ENCODE measurements at places on chromosomes 1 and 21.

DNA sequence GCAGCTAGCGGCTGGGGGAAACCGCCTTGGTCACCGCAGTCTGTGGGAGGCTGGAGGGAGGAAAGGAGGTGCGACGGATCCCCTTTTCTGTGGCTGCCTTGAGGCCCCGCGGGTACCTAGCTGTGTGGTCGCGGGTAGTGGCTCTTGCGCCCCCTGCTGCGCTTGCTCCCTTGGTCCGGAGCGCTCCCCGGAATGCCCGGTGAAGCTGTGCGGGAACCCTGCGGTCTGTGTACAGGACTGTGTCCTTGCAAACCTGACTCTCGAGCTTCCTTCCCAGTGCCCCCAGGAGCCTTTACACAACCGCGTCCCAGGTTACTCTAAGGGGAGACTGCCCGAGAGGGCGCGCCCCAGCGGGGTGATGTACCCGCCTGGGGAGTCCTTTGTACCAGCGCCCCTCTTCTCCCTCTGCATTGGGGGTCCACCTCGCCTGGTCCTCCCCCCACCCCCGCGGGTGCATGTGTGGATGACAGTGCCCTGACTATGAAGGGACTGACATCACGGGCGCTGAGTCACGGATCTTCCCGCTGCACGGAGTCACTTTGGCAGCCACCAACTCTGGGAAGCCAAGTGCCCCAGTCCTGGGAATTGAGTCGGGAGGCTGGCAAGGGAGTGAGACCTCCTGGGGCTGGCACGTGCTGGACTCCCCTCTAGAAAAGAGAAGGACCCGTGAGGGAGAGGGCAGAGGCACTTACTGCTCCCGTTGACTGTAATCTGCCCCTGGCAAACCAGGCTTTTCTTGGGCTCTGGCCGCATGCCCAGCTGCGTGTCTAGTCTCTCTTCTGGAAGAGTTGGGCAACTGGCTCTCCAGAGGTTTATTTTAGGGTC lies 816 bp downstream of the IL6R start:
- no peak for DNase-seq

DNA sequence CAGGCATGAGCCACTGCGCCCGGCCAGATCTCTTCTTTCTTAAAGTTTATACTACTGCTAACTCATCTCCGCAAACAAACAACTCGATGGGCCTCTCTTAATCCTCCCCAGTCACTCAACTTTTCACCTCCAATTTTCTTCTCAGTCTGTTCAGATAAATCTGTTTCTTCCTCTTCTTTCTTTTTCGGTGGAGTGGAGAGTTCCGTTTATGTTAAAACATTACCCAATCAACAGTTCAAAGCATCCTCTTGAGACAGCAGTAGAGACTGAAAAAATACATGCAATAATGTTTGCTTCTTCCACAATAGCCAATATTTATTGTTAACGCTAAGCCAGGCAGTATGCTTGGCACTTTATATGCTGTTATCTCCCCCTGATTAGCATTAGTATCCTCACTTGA lies 1.4 kb upstream of the ANKRD13C start:
- DNase-seq = no peak

DNA sequence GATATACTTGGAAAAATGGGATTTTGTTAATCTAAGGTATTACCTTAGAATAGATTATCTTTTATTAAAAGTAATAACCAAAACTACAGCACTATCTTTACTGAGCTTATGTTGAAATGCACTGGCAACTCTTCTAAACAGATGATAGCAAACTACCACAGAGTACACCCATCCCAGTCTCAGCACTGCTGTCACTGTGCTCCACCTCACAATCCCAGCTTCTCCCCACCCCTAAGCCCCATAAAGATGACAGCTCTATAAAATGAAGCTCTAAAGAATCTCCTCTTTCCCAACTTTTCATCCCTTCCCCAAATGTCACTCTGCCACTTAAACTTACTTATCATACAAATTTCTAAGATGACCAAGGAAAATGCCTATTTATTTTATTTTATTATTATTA lies 6.4 kb downstream of the DSTYK start:
- no peak for DNase-seq

GRCh38 chr1:85473390-85473789 lies 8.4 kb upstream of the DDAH1 start:
- no peak for DNase-seq

- DNase-seq = no peak
Observed at GRCh38 chr1:2272686-2273400, 44.7 kb downstream of the SKI start.

GRCh38 chr1:102838016-102838415 lies 270.3 kb downstream of the COL11A1 start:
- DNase-seq = no peak

DNA sequence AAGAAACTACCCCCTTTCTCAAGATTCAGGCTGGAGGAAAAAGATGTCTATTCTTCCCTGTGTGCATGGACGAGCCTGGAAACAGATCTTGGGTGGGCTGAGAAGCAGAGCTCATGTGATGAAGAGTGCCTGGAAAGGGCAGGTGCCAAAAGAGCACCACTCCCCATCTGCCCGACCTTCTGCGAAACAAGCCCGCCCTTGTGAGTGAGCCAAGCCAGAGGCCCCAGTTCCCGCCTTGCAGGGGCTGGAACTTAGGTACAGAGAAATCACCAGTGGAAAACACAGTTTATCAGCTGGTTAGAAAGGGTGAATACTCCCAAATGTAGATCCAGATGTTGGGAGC lies 26.7 kb upstream of the A3GALT2 start:
- DNase-seq = no peak

GRCh38 chr1:153505576-153505975 lies 30.2 kb downstream of the S100A6 start:
- no peak for DNase-seq

Measured in NCI-H1436 treated with DMSO at 0.1 percent for 48 hours (cell line).